PC-9 (cell line): ENCODE measurements at places on chromosomes 13 and 19. TPM values are rescaled to one million over a fixed set of nuclear protein-coding genes. Genes with fewer than 3 reads are reported as not detected.

ZIK1 gene
- total RNA-seq, result 2.2 TPM in 2 replicates

GRCh38 chr19:29259867-29260281 lies 46.9 kb upstream of the UQCRFS1 start:
- no peak for DNase-seq

DNA sequence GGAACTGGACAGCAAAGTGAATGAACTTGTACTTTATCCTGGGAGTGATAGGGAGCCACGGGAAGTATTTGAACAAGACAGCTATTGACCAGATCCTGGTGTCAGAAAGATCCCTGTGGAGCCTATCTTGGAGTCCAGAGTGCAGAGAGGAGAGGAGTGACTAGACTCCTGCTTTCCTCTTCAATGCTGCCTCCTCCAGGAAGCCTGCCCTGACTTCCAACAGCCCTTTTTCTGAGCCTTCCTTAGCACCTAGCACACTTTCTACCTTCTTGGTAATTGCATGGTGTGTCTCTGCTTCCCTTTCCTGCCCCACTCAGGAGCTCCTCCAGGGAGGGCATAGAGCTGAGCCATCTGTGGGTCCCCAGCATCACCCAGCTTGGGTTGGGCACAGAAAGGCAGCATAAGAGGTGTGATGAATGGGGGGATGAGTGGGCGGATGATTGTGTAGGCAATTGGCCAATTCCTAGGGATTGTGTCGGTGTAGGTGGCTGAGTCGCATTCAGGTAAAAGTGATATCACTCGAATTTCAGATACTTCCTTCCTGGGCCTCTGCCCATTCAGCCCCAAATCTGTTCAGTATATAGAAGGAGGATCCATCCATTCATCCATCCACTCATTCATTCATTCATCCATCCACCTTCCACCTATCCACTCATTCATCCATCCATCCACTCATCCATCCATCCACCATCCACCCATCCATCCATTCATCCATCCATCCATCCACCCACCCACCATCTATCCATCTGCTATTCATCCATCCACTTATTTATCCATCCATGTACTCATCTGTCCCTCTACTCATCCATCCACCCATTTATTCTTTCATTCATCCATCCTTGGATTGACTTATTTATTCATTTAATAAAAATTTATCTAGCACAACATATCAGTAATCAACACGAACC lies 26.9 kb downstream of the CYP4F22 start:
- DNase-seq, result no peak

DNA sequence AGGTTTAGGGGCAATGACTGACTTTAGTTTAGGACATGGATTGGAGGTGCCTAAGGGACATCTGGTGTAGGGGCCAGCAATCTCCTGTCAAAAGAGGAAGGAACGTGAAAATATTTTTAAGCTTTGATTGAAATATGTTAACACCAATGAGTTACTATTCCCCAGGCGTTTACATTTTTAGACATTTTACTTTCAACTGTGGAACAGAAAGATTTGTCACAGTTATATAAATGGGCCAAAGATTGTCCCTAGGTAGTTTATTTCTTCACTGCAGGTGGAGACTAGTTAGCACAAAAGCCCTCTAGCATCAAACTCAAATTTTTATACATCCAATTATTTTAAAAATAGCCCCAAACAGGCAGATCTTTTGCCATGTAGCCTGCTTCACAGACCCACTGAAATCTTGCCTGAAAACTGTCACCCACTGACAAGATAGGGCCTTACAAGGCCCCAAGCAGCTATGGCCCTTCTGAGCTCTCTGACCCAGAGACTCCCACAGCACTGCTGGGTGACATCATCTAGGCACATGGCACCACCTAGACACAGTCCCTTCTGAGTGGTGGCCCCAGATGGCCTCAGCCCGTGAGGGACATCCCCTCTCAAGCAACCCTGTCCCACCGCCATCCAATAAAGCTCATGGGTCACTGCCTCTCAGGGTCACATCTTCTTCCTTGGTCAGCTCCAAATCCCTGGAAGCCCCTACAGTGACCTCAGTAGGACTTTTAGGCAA lies 64.8 kb upstream of the DOCK9 start:
- DNase-seq, result no peak

DNA sequence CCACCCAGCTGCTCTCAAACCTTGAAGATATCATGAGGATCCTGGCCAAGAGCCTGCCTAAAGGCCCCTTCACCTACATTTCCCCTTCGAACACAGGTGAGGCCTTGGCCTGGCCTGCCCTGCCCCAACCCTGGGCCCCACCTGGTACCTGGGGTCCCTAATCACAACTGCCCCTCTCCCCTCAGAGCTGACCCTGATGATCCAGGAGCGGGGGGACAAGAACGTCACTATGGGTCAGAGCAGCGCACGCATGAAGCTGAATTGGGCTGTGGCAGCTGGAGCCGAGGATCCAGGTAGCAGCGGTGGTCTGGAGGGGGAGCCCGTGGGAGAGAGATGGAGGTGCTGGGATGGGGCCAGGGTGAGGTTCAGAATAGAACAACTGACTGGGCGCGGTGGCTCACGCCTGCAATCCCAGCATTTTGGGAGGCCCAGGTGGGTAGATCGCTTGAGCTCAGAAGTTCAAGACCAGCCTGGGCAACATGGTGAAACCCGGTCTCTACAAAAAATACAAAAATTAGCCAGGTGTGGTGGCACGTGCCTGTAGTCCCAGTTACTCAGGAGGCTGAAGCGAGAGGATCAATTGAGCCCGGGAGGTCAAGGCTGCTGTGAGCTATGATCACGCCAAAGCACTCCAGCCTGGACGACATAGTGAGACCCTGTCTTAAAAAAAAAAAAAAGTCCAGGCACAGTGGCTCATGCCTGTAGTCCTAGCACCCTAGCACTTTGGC lies 17.5 kb downstream of the DDX39A start:
- DNase-seq, result no peak

GRCh38 chr19:43489979-43490599 lies 14.5 kb downstream of the PHLDB3 start:
- no peak for DNase-seq

GRCh38 chr19:39631626-39632025 lies 24.1 kb upstream of the LGALS16 start:
- no peak for DNase-seq

DNA sequence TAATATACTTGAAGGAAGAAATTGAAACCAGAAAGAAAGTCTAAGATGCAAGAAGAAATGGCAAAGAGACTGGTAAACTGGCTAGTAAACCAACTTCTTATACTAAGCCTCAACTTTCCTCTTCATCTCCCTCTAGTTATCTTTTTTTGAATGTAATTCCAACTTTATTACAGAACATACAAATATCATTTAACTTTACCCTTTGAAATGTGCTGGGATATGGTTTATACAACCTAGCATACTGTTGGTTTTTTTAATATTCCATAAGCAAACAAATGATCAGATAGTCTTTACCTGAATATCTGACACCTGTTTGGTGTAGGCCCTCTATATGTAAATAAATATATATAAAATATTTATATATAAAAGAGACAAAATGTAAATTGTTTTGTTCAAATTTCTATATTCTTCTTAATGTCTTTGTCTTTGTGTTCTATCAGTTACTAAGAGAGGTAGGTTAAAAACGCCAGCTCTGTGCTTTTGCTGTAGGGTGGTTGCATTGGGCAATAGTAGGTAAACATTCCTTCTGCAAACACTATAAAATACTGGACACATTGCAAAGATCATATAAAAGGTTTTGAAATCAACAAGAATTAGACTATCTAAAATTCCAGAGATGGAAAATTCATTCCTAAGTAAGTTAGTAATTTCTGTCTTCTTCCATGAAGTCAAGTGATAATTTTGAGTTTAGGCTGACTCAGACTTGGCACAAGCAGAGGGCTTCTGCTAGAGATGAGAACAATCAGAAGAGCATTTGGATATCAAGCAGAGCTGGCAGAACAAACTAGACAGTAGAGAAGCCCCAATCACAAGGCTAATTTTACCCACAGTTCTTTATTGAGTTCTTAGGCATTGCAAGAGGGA lies 383.3 kb downstream of the RFC3 start:
- DNase-seq, result peak; percentile 84
